ENCODE measurements at places on chromosomes 5 and 9.

GRCh38 chr5:96288166-96288844, 144.7 kb downstream of the PCSK1 start:
- DNase-seq: no peak

DNA sequence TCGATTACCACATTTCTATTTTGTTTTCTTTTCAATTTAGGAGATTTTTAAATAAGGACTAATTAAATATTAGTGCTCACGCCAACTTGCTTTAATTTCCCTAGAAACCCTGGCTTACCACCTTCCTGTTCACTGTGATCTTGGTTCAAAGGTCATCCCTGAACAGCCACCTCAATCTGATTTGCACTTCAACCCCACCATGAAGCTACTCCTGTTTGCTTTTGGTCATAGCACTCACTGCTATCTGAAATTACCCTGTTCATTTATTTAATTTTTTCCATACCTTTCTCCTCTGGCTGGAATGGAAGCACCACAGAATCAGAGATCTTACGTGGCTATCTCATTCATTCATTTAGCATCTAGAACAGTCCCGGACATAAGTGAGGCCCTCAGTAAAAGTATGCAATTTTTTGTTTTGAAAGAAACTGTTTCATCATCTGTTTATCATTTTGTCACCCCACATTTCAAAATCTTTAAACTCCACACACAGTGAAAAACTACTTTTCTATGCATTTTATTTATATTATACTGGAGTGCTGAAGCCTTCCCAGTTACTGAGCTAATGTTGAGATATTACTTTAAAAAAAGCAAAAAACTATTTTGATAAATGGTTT, 17.2 kb upstream of the ADAMTSL1 start:
- DNase-seq: no peak

- no peak for DNase-seq
These were observed 22.4 kb upstream of the DIRAS2 start for GRCh38 chr9:90665072-90665471.

DNA sequence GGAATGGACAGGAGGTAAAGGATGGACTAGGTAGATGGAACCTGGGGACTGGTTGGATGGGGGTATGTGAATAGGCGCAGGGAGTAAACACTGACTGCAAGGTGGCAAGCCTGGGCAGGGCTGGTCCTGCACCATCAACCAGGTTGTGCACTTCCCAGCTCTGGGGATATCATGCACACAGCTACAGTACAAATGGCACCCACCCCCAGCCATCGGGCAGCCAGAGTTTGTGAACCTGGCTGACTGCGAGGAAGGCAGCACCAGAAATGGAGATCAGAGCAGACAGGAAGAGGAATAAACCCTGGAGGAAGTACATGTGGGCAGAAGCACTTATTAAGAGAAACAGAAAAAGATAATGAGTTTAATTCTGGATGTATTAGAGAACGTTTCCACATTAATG, 229.1 kb downstream of the ESM1 start:
- DNase-seq: no peak

DNA sequence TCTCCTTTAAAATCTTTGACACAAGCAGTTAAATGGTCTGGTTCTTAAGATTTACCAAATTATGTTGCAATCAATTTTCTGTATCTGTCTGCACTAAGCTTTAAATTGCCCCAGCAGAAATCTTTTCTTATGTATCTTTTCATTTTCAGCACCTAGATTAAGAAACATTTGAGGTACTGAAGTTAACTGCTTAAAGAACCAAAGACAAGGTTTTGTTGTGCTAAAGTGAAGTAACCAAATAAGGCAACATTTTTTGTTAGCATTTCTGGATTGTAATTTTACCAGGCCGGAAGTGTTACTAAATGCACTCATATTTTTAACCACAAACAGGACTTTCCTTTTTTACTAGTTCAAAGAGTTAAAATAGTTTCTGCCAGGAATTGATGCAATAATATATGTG, 24.1 kb upstream of the MTAP start:
- DNase-seq: no peak

DNA sequence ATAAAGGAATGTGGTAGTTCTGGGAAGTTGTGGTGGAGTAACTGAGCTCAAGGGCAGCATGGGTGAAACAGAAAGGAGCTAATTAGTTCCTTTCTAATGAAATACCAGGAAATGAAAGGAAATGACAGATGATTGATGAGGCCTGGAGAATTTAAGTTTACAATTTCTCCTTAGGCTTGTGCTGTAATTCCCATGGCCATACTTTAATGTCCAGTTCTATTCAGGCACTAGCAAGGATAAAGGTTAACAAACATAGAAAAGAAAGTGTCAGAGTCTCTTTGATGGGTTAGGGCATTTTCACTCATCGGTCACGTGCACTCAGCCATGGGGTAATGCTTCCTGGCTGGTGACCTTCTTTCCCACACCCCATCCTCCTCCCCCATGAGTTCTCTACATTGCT, 70.3 kb downstream of the CTSL start:
- no peak for DNase-seq

DNA sequence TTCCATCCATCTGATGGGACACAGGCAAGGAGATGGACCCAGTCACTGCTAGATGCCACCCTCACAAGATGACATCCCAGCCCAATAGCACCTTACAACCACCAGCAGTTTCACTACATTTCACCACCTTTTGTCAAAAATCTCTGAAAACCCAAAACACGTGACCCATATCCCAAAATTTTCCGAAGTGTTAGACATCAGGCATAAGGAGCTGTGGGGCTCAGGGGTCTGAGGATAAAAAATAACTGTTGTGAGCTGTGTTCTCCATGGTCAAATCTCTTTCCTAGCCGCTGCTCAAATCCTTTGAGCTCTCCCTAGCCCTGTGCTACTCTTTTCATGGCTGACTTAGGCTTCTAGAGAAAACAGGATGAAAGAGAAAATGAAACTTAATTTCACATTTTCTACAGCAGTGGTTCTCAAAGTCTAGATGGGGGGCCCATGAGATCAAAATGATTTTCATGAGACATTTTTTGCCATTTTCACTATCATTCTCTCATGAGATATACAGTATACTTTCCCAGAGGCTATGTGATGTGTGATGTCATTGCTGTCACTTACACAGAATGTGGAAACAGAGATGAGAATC, 40.7 kb downstream of the TIMD4 start:
- no peak for DNase-seq

DNA sequence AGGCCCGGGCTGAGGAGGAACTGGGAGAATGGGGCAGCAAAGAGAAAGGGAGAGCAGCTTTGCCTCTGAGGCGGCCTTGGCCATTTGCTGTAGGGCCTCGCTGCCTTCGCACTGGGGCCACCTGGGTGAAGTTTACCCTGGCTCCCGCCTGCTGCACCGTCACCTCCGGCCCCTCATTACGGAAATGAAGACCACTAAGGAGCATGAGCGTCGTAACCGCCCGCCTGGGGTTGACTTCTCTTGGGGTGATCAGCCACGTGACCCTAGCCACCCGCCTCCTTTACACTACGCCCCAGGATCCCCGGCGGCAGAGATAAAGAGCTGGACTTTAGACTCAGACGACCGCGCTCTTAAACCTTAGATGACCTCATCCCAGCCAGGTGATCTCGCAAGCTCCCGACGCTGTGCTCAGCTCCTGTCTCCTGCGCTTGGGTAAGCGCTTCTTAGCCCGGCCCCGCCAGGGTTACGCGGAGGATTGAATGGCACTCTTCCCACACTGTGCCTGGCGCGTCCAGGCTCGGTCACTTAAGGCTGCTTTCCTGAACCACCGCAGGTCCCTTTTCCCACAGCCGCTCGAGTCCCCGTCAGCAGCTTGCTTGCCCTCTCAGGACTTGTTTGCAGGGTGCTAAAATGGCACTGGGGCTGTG, 107.9 kb upstream of the LARP1 start:
- DNase-seq: no peak

DNA sequence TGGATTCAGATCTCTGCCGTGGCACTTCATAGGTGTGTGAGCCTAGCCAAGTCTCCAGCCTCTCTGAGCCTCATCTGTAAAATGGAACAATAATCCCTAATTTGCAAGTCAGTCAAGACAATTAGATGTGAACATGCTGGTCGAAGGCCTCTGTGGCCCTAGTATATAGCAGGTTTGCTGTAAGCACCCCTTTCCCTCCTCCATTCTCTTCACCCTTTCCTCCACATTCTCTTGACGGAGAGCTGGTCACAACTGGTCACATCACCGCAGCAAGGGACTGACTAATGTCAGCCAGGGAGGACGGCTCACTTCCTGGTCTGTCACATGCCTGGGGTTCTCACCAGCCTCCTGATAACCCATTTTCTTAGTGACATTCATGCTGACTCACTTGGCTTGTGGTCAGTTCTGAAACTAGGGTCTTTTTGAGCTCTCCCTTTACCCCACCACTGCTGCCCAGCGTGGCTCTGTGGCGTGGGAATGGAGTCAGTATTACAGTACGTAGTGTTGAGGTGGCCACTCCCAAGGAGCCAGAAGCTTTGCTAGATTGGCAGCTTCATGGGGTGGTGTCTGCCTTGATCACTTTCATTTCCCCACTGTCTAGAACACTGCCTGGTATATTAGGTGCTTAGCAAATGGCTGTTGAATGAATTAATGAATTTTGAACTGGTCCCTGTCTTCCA, 47.8 kb downstream of the ERGIC1 start:
- no peak for DNase-seq

- no peak for DNase-seq
These were observed 466.4 kb upstream of the MEF2C start for GRCh38 chr5:89349246-89349980.

- DNase-seq: no peak
These were observed at the start of gene CAVIN4 for GRCh38 chr9:100577776-100578448. Gene CAVIN4 (plus strand): TSS chr9:100578079. CDS start chr9:100578144, 65 bp downstream.

DNA sequence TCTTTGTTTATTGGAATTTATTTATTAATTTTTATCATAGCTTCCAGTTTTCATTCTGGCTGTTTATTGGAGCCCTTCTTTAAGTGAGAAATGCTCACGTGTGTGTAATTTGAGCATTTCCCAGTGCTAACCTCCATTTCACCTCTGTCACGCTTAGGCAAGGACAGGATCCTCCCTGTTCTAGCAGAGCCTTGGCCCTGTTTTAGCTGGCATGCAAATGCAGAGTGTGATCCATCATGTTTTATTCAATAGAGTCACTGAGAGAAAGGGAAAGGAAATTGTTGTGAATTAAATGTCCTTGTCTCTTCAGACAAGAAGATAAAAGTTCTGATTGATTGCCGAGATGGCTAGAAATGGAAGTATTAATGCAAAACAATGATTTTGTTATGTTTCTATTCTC, 137.3 kb upstream of the ACO1 start:
- DNase-seq: no peak

DNA sequence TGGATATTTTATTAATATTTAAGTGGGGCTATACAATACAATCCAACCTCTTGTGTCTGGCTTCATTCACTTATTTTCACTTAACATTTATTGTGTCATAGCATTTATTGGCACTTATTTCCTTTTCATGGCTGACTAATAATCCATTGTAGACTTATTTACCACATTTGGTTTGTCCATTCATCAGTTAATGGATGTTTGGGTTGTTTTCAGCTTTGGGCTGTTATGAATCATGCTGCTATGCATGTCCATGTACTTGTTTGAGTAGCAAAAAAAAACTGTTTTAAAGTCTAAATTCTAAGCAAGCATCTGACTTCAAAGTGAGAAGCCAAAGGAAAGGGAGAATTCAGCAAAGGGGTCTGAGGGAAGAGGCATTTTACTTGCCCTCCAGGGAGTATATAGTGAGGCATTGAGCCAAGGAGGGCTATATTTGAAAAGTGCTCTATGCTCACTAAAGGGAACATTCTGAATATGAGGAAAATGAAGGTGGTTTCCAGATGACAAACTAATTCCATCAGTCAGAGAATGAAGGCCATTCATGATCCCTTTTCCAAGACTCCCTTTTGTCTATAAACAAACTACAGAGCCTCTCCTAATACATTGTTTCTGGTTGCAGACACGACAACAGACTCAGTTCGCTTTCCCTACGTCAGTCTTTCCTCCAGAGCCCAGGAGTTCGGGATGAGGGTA, 532.8 kb upstream of the KLF4 start:
- no peak for DNase-seq

- DNase-seq: no peak
These were observed 231.7 kb downstream of the FBXL7 start for GRCh38 chr5:15731699-15732098.

DNA sequence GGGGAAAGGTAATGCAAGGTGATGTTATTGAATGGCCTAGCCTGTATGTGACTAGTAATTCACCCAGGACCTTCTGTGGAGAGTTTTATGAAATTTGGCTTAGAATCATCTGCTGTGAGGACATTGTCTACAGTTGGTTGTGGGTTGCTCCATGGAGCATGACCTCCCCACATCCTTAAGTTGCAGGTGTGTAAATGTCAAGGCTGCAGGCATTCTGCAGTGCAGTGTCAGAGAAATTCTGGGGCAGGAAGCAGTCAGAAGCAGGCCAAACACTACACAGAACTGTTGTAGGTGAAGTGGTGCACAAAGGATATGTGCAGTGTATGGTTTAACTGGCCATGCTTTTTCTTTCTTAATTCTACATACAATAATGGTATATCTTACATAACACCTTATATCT, 588.3 kb downstream of the EBF1 start:
- DNase-seq: no peak

DNA sequence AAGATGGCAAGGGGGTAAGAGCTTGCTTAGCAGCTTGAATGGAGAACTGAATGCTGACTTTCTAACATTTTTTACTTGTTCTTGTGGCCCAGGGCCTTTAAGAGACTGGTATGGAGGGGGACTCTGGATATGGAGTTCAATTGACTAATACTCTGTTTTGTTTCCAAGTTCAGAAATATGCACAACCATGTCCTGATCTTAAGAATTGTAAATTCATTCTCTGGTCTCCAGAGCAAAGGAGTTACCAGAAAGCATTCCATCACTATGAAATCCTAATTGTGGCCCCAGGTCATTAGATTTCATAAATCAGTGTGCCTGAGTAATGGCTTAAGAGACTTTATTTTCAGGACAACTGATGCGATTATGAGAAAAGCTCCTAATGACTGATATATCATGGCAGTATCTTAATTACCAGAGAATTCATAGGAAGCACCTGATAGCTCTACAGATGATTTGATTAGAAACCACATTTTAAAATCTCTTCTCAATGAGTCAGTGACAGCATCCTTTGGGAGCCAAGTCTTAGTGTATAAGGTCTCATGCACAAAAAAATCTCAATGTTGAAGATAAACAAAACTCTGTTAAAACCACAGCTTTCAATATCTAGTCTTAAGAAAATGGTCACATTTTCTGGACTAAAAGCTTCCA, 613.6 kb upstream of the KLF4 start:
- no peak for DNase-seq

- no peak for DNase-seq
These were observed 122.0 kb downstream of the WDR70 start for GRCh38 chr5:37501152-37501551.

- DNase-seq: no peak
These were observed 131.1 kb upstream of the MOCS2 start for GRCh38 chr5:53240661-53241060.

- no peak for DNase-seq
These were observed 60.0 kb upstream of the FOXE1 start for GRCh38 chr9:97793067-97793466.

GRCh38 chr5:122943050-122943698, 93.4 kb downstream of the PPIC start:
- no peak for DNase-seq

GRCh38 chr5:33398501-33398900, 42.3 kb upstream of the TARS1 start:
- no peak for DNase-seq

Data from activated gamma-delta T cell (primary cell).